CD14-positive monocyte (primary cell): ENCODE measurements at places on chromosomes 5 and 9. TPM values are rescaled to one million over a fixed set of nuclear protein-coding genes. Genes with fewer than 3 reads are reported as not detected.

DNA sequence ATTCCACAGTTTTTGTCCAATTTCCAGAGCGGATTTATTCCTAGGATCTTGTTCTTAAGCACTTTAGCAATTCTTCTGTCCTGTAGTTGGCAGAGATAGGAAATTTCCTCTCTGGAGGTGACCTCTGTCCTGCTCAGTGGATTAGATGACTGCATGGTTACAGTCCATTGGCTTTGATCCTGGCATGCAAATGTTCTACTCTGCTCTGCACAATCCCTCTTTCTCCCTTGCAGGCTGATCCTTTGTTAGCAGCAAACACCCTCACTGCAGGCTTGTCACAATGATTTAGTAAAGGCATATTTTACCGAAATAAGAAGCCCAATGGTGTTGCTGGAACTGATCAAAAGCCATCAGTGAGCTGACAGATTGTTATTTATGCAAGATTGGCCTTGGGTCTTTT is 243.8 kb downstream of the COX7C start:
- H3K27me3 ChIP-seq: no peaks in the 10 kb centered on the region
- H3K27ac ChIP-seq: no peak overlapping the region
- no peaks in the 10 kb centered on the region for H3K36me3 ChIP-seq

DNA sequence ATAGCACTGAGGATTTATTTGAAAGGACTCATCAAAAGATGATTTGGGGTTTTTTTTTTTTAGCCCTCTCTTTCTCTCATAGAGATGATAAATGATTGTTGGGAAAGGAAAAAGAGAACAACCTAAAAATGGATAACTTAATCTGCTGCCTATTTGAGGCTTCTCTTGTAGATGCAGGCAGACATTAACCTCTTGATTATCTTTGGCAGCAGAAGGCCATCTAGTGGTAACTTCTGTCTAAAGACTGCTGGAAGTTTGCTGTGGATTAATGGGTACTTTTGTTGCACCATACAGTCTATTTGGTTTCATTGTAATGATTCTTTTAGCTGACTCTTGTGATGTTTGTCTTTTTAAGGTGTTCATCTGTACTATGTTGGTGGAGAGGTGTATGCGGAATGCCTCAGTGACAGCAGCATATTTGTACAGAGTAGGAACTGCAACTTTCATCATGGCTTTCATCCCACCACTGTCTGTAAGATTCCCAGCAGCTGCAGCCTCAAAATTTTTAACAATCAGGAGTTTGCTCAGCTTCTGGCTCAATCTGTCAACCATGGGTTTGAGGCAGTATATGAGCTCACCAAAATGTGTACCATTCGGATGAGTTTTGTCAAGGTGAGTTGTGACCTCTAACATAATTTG is 18.8 kb downstream of the SMIM32 start:
- DNase-seq: peak; percentile 27
- peaks cover 48% of the 10 kb centered on the region for H3K36me3 ChIP-seq
- no peaks in the 10 kb centered on the region for H3K4me1 ChIP-seq
- H3K27me3 ChIP-seq: no peaks in the 10 kb centered on the region
- H3K27ac ChIP-seq: no peak overlapping the region

DNA sequence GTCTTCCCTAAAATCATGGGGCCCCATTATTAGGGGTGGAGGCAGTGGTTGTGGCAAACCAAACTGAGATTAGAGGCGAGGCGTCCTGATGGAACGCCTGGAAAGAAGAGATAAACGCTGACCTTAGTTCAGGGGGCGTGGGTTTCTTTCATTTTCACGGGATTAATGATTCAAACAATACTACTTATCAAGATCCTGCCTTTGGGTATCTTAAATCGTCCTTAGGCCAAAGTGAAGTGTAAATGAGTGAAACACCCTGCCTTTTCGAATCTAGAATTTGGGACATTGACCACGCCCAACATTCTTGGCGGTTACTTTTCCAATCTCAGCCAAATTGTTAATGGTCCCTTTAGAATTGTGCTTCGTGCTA is 1.0 kb upstream of the UBTD2 start:
- peaks cover 12% of the 10 kb centered on the region for H3K27me3 ChIP-seq
- peak overlapping the region; percentile 53 for H3K4me3 ChIP-seq
- peak overlapping the region; percentile 24 for H3K27ac ChIP-seq

GRCh38 chr9:119298076-119298853 is 71.0 kb downstream of the BRINP1 start:
- H3K4me1 ChIP-seq: no peaks in the 10 kb centered on the region
- H3K36me3 ChIP-seq: no peaks in the 10 kb centered on the region
- no peaks in the 10 kb centered on the region for H3K27me3 ChIP-seq
- DNase-seq: no peak
- no peak overlapping the region for H3K4me3 ChIP-seq

- H3K4me3 ChIP-seq: no peak overlapping the region
- DNase-seq: no peak
- H3K36me3 ChIP-seq: no peaks in the 10 kb centered on the region
- peaks cover 2% of the 10 kb centered on the region for H3K4me1 ChIP-seq
Observed at GRCh38 chr9:123262338-123262737, 6.0 kb downstream of the STRBP start.

CCNB1 gene
- polyA plus RNA-seq: 1.6 TPM

DNA sequence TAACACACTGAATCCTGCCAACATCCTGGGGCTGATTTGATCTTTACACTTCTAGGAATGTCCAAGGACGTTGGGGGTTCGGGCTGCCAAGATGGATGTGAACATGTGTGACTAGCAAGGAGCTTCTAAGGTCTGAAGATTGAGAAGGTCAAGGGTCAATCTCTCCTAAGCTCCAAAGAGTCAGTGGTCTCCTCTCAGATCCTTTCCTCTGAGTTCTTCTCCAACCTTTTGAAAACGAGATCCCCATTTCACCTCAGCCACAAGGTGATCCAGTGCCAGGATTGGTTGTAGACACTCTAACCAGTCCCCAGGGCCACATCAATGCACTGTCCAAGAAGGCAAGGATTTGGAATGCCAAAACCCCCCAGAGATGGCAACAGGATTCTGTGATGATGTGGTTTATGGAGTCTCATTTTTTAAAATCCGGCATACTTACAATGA is 266.8 kb downstream of the NDUFS4 start:
- H3K4me1 ChIP-seq: no peaks in the 10 kb centered on the region
- no peak overlapping the region for H3K4me3 ChIP-seq
- no peaks in the 10 kb centered on the region for H3K27me3 ChIP-seq
- no peak overlapping the region for H3K27ac ChIP-seq
- H3K36me3 ChIP-seq: no peaks in the 10 kb centered on the region
- no peak for DNase-seq

CARTPT gene
- not detected for polyA plus RNA-seq

- H3K4me3 ChIP-seq: no peak overlapping the region
- no peak for DNase-seq
- H3K4me1 ChIP-seq: no peaks in the 10 kb centered on the region
- H3K27me3 ChIP-seq: no peaks in the 10 kb centered on the region
Observed at GRCh38 chr5:54049963-54050362, 260.4 kb downstream of the ARL15 start.

GRCh38 chr9:70868041-70868440 is 253.4 kb downstream of the TRPM3 start:
- H3K27ac ChIP-seq: no peak overlapping the region
- H3K4me1 ChIP-seq: no peaks in the 10 kb centered on the region
- no peak overlapping the region for H3K4me3 ChIP-seq
- H3K27me3 ChIP-seq: no peaks in the 10 kb centered on the region
- H3K36me3 ChIP-seq: no peaks in the 10 kb centered on the region

IGIP gene
- 0.10 and 0.75 TPM in 2 replicates for polyA plus RNA-seq

DNA sequence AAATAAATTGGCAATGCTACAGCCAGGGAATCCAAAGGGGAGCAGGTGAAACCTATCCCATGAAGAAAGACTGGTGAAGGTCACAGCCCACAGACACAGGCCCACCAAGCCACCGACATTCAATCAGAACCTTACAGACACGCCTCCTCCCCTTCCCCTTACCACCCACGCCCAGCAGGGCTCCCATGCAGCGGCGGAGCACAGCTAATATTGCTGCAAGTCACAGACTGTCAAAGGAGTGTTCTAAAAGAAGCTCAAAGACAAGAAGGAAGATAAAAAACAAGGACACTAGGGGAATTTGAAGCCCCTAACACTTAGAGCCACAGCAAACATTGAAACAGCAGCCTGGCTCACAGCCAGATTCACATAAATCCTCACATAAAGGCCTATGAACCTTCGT is 91.2 kb downstream of the MED10 start:
- no peak overlapping the region for H3K4me3 ChIP-seq
- DNase-seq: no peak
- no peaks in the 10 kb centered on the region for H3K36me3 ChIP-seq
- no peak overlapping the region for H3K27ac ChIP-seq

DNA sequence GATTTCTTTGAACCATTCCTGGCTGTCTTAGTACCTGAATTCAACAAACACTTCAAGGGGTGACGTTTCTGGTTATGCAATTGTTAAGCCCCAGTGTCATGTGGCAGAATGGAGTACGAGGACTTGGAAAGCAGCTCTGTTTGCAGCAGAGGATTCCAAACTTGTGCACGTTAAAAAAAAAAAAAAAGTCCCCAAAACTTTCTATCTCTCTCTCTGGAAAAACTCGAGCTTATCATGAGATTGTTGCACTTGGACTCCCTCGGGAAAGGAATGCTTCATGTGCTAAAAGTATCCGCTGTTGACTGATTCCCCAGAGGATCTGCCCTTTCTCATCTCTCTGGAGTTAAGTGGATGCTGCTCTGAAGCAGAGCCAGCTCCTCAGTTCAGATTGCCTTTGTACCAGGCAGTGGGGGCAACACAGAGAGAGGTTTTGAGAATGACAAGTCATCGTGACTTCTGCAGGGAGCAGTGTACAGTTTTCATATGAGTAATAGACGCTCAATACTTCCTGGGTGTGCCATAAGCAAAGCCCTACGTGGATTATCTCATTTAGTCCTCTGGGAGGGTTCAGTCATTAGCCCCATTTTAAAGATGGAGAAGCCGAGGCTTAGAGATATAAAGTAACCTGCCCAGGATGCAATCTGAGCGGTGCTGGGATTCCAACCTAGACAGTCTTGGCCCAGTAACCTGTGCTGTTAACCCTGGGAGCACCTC is 28.1 kb downstream of the TMOD1 start:
- no peaks in the 10 kb centered on the region for H3K27me3 ChIP-seq
- no peaks in the 10 kb centered on the region for H3K36me3 ChIP-seq
- no peak for DNase-seq
- H3K27ac ChIP-seq: no peak overlapping the region
- no peaks in the 10 kb centered on the region for H3K4me1 ChIP-seq
- no peak overlapping the region for H3K4me3 ChIP-seq

GRCh38 chr5:147520450-147520849 is 10.6 kb upstream of the DPYSL3 start:
- no peaks in the 10 kb centered on the region for H3K4me1 ChIP-seq
- no peaks in the 10 kb centered on the region for H3K27me3 ChIP-seq
- no peak overlapping the region for H3K4me3 ChIP-seq
- no peaks in the 10 kb centered on the region for H3K36me3 ChIP-seq

- H3K4me3 ChIP-seq: no peak overlapping the region
- no peak for DNase-seq
- peaks cover 3% of the 10 kb centered on the region for H3K27me3 ChIP-seq
- no peaks in the 10 kb centered on the region for H3K4me1 ChIP-seq
- no peak overlapping the region for H3K27ac ChIP-seq
Observed at GRCh38 chr5:96566833-96567587, 95.2 kb upstream of the CAST start.

DNA sequence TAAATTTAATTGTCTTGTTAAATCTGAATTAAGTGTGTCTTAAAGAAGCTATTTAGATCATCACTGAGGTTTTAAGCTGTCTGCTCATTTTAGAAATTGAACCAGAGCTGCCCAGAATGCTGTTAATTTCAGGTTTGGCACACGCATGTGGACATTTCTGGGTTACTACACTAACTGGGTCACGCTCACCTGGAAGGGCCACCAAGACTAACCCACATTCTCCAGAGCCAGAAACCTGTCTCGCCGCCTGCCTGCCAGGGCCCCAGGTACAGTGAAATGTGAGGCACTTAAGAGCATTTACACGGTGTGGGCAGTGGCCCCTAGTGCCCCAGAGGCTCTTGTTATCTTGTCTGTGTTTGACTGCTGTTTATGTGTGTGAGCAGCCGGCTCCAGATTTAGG is 46.6 kb downstream of the ATP10B start:
- H3K4me1 ChIP-seq: no peaks in the 10 kb centered on the region
- H3K27me3 ChIP-seq: no peaks in the 10 kb centered on the region
- no peaks in the 10 kb centered on the region for H3K36me3 ChIP-seq
- no peak for DNase-seq

AGXT2 gene
- polyA plus RNA-seq: not detected

PCDHA9 gene
- not detected in 2 replicates for polyA plus RNA-seq

DNA sequence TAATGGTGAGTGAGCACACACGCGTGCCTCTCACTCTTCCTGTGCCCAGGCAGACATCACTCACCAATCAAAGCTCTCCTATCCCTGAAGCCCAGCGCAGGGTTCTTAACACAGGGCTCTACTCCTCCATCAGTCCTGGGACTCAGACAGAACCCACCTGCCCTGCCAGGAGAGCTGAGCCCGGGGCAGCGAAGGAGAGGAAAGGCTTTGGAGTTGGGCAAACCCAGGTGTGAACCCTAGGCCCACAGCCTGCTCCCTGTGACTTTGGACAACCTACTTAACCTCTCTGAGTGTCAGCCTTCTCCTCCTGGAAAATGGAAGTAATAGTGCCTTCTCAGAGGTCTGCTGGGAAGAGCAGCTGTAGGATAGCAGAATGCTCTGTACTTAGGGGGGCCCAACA is 98.7 kb upstream of the SARDH start:
- H3K4me3 ChIP-seq: no peak overlapping the region
- DNase-seq: no peak
- no peak overlapping the region for H3K27ac ChIP-seq
- no peaks in the 10 kb centered on the region for H3K27me3 ChIP-seq

KIF12 gene
- polyA plus RNA-seq: not detected in 2 replicates

- no peak for DNase-seq
- no peak overlapping the region for H3K4me3 ChIP-seq
- H3K4me1 ChIP-seq: no peaks in the 10 kb centered on the region
Observed at GRCh38 chr5:26227245-26227644, 811.1 kb downstream of the CDH9 start.
